ENCODE measurements at places on chromosomes 12 and 14.

GRCh38 chr12:71304306-71304705, 135.3 kb upstream of the LGR5 start:
- no peak for DNase-seq

- no peak for DNase-seq
Measured at GRCh38 chr14:50887476-50887875, 15.6 kb downstream of the ABHD12B start.

GRCh38 chr14:53533384-53533970, 380.4 kb upstream of the DDHD1 start:
- DNase-seq: no peak

- DNase-seq: no peak
Measured at GRCh38 chr12:53044052-53044581, 5.7 kb upstream of the TNS2 start.

GRCh38 chr12:61998791-61999190, 261.4 kb upstream of the USP15 start:
- DNase-seq: no peak

- no peak for DNase-seq
Measured at GRCh38 chr12:112904571-112904970, 2.2 kb upstream of the OAS1 start.

DNA sequence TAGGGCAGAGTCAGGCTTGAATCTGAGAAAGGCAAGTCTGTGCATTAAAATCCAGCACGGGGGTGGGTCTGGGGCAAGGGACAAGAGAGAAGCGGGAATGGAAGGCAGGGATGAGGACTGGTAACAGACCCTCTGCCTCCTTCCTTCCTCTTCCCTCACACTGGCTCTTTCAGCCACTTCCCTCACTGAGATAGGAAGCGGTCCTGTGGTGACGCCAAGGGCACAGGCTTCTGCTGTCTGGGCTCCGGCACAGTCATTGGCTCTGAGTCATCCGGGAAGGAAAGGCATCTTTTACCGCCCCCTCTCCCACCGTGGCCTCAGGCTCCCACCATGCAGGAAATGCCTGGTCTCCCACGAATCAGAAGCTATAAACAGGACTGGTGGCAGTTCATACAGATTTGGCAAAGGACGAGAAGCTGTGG, 70.2 kb downstream of the ETV6 start:
- DNase-seq: no peak

GRCh38 chr12:50659690-50660424, 104.0 kb upstream of the ATF1 start:
- no peak for DNase-seq

- no peak for DNase-seq
Measured at GRCh38 chr12:87509237-87509820, 519.9 kb downstream of the C12orf50 start.

- no peak for DNase-seq
Measured at GRCh38 chr12:99450036-99450630, 197.4 kb upstream of the GARIN6 start.

DNA sequence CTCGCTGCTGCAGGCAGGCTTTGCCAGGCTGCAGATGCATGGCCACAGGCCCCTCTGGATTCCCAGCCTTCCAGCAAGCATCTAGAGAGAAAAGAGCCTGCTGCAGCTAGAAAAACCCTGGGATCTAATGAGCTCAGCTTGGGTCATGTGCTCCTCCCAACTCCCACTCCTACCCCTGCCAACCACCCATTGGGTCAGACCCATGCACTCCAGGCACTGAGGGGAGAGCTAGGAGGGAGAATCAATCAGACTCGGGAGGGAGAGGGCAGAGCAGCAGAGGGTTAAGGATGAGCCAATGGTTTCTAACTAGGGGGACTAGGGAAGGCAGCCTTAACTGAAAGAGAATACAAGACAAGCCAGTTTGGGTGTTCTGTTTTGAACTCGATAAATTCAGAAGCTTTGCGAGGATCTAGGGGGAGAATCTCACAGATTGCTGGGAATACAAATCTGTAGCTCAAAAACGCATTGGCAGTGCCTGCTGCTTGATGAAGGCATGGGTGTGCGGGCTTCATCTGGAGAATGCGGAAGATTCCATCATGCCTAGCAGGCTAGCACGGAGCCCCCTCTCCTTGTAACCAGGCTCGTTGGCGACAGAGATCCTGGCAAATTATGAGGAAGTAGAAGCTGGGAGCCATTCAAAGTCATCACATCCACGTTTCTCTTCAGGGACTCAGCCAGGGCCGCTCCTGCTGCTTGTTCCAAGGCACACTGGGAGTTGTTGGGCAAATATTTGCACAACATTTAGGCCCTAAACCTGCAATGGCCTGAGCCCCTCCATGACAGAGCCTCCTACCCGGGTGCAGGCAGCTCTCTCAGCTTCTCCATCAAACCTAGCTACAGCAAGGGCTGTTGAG, 56.4 kb downstream of the VCPKMT start:
- no peak for DNase-seq

DNA sequence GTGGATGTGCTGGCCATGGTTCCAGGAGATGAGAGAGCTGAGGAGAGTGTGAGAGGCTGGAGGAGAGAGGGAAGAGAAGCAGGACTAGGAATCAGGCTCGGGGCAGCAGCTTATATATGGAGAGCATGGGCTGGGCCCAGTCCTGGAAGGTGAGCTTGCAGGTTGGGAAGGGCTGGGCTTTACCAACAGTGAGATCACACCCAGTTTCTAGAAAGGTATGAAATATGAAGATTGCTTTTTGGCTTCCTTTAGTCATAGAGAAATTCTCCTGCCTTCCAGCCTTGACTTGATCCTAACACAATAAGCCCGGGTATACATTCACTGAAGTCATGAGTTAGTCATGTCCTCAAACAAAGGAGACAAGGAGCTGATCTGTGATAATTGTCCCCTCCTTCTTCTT, at the start of gene KRT6A:
KRT6A (minus strand) TSS at position 86 of the 400 bp plus-strand sequence; CDS start at position 17, 69 bp downstream.
- DNase-seq: no peak

- DNase-seq: no peak
Measured at GRCh38 chr12:66282244-66282643, 20.0 kb upstream of the HELB start.

DNA sequence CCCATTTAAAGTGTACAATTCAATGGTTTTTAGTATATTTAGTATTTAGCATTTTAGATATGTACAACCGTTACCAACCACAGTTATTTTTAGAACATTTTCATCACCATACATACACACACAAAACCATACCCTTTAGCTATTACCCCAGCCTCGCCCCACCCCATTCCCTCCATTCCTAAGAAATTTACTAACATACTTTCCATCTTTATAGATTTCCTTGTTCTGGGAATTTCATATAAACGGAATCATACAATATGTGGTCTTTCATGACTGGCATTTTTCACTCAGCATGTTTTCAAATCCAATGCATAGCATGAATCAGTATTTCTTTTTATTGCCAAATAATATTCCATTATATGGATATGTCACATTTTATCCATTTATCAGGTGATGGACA, 101.5 kb downstream of the TAOK3 start:
- DNase-seq: no peak

DNA sequence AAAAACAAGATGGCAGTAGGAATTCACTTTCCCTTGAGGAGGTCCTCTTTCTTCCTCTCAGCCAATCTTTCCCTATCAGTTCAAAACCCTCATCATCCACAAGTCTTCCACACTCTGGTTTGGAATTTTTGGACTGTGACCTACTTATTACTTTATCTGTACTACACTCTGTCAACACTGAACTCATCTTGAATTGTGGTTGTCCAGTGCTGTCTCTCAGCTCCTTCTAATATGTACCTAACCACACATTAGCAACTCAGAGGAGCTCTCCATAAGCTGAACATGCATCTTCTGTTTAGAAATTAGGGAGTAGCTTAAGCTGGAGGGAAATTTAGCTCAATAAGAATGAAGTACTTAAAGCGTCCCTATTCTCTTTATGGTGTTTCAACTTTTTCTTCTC, 34.8 kb downstream of the SLC38A1 start:
- no peak for DNase-seq

GRCh38 chr14:36254020-36254624, 66.3 kb downstream of the MBIP start:
- DNase-seq: no peak

DNA sequence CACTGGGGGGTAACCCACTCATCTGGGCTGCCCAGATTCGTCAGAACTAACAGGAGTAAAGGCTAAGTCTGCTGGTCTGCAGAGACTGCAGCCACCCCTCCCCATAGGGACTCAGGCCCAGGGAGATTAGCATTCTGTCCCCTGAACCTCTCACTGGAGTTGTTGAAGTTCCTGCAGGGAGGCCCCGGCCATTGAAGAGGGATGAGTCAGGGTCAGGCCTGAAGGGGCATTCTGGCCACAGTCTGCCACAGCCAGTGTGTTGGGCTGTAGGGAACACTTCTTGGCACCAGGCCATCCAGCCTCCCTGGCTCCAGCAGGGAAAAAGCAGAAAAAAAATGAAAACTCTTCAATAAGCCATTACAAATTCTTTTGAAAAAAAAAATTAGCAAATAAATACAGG, 35.3 kb downstream of the KLRK1 start:
- no peak for DNase-seq

DNA sequence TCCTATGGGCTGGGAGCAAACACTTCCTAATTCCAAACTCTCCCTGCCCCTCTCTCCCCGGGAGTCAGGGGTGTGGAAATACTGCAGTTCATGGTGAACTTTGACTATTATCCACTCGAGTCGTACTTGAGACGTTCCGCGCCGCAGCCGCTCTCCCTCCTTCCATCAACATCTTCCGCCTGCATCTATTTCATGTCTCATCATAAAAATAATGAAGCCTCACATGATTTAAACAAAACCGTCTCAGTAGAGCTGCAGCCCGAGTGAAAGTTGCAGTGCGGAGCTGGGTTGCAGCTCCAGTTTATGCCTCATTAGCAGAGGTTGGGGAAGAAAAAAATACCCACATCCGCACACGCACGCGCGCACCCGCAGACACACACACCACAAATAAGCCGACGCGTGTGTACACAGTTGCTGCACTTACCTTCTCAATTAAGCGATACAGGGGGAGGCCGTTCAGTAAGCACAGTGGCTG, 283 bp downstream of the LMO3 start:
- no peak for DNase-seq

- no peak for DNase-seq
Measured at GRCh38 chr12:109558374-109559199, 14.7 kb downstream of the MMAB start.

DNA sequence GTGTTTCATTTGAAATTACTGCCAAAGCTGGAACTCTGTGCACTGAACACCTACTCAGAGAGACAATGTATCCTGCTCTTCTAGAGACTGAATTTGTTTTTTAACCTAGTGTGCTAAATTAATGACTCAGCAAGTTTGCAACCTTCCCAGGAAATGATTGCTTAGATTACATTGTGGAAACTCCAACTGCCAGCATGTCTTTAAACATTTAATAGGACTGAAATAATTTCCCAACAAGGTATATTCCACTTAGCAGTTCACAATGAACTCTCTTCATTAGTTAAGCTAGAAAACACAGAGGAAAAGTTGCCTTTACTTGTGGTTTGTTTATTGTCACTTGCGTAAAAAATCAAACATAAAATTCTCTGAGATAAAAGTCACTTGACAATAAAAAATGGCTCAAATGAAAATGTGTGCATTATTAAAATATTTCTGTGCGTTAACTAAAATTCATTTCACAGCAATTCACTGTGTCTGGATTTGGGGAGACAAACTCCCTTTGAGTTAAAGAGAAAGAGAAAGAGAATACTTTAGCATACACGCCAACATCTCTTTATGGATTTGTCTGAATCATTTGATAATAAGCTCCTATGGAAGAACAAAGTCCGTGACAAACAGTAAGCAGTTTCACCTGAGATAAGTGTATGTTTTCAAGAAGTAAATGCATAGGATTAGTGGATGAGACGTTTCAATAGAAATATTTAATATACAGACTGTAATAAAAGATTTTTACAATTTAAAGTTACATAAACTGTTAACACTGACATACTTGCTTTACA, 284.0 kb downstream of the PRKD1 start:
- DNase-seq: no peak

- DNase-seq: no peak
Measured at GRCh38 chr12:12819752-12820311, 6.7 kb downstream of the DDX47 start.

DNA sequence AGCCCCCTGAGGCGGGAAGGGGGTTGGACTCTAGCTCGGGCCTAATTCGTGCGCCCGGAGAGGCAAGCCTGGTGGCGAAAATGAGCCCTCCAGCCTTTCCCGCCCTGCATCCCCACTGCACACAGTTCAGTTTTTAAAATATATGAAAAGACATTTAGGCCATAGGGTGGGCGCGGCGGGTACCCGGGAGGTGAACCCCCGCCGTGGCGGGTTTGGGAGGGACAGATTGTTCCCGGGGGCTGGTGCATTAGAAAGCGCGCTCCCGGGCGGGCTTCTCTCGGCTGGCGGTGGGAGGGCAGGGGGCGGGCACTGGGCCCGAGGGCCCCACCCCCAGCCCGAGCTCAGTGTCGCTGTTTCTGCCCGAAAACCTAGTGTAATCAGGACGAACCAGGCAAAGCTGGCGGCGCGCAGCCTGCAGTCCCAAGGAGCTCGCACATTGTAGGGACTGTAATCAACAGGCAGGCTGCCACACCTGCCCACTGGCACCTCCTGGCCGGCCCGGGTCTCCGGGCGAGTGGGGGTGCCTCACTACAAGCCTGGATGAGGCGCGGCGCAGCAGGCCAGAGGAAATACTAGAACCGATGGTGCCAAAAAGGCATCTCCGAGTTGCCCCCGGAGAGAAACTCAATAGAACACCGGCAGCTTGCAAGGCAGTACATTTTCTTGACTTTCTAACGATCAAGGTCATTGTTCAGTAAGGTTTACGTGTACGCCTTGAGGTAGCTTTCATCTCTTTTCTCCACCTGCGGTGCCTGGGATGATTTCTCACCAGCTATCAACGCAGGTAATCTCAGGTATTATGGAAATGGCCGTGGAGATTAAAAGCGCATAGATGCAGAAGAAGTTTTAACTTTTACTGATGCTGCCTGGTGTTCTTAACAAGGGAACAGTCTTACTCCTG, 764 bp upstream of the SPTB start:
- peak; percentile 48 for DNase-seq

DNA sequence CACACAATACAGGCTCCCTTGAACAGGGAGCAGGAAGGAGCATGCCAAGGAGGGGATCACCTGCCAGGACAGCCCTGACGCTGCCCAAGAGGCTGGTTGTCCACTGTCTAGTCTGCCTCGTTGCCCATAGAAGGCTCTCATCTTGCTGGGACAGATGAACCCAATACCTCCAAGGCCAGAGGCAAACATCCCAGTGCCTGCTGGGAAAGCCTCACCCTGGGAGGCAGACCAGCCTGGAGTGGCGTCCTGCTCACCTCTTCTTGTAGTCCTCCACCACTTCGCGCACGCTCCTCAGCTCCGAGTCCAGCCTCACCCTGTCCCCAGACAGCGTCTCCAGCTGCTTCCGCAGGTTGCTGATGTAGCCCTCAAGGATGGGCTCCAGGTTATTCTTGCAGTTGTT, 2.4 kb downstream of the KRT73 start:
- DNase-seq: no peak

- no peak for DNase-seq
Measured at GRCh38 chr14:95156161-95157047, 925 bp downstream of the DICER1 start.

- DNase-seq: no peak
Measured at GRCh38 chr12:55659486-55660385, 23.0 kb downstream of the OR10P1 start.
